ENCODE measurements at places on chromosomes 12 and 14.

- DNase-seq = no peak
Measured at GRCh38 chr12:114598111-114598510, 85.9 kb downstream of the TBX3 start.

- no peak for DNase-seq
Measured at GRCh38 chr14:21098076-21098891, at the start of gene ZNF219. ZNF219 (minus strand) TSS chr14:21098655; CDS start chr14:21093591, 5,064 bp downstream.

GRCh38 chr12:97960225-97960624 is 497.6 kb downstream of the RMST start:
- no peak for DNase-seq

DNA sequence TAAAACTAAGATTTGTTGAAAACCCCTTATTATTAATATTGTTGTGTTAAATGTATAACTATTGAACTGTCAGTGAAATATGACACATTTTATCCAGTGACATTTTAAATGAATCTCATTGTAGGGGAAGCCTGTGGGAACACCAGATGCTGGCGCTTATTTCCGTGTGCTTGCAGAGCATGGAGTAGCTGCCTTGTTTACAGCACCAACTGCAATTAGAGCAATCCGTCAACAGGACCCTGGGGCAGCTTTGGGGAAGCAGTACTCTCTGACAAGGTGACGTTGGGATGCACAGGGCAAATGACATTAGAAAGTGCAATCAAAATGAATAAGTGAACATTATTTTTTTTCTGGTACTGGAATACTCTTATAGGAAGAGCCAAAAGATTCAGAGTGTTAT is 96.8 kb downstream of the ACSS3 start:
- no peak for DNase-seq

DNA sequence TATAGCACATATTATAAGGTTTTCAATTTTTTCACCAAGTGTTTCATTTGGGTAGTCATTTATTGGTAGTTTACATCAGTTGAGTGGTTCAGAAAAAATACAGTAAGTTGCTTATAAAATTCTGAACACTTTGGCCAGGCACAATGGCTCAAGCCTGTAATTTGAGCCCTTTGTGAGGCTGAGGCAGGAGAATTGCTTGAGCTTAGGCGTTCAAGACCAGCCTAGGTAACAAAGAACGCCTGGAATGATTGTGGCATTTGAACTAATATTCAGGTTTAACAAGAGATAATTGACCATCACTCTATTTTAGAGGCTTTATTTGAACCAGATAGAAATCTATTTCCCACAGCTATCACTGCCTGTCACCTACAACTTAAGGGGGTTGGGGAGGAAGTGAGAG is 22.7 kb downstream of the HIF1A start:
- no peak for DNase-seq

DNA sequence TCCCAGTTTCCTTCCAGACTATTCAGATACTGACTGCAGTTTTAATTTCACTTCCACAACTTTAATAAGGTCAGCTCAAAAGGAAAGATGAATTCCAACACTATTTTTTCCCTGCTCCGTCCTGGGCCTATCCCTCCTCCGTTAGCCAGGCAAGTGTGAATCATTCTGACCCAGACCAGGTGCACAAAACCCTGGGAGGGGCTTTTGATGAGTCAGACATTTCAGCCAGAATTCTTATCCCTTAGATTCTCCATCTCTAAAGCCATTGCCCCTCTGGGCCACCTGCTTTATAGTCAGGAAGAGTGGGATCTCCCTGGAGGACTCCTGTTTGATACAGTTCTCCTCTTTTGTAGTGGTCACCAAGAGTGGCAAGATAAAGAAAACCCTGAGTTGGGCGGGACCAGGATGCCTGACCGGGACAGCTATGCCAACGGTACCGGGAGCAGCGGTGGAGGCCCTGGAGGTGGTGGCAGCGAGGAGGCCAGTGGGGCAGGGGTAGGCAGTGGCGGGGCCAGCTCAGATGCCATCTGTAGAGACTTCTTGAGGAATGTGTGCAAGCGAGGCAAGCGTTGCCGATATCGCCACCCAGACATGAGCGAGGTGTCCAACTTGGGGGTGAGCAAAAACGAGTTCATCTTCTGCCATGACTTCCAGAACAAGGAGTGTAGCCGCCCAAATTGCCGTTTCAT is 2.2 kb downstream of the ZC3H10 start:
- DNase-seq = no peak

- DNase-seq = no peak
Measured at GRCh38 chr12:43347026-43347425, 205.0 kb downstream of the ADAMTS20 start.

GRCh38 chr14:33951183-33951840 is 438 bp upstream of the EGLN3 start:
- no peak for DNase-seq

DNA sequence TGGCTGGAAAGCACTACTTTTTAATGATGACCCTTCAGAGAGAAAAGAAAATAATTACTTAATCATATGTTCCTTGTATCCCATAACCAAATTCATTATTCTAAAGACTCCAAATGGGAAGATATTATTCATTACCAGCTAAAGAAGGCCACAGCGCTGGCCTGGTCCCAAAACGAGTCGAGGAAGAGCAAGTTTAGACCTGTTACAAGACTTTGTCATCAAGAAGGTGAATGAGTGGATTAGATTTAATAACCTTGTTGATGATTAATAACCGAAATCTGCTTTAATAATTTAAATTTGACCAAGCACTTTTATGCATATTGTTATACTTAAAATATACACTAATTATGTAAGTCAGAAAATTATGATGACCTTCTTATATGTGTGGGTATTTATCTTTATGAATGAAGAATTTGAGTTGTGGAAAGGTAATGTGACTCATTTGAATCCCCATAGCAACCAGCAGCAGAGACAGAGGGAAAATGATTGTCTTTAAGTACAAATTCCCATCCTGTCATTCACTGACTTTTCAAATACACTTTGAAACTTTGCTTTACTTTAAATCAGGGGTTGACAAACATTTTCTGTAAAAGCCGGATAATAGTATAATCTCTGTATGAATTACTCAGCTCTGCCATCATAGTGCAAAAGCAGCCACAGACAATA is 200.3 kb upstream of the NPAS3 start:
- DNase-seq = no peak

GRCh38 chr14:59690426-59690825 is 113.8 kb upstream of the CCDC175 start:
- no peak for DNase-seq

DNA sequence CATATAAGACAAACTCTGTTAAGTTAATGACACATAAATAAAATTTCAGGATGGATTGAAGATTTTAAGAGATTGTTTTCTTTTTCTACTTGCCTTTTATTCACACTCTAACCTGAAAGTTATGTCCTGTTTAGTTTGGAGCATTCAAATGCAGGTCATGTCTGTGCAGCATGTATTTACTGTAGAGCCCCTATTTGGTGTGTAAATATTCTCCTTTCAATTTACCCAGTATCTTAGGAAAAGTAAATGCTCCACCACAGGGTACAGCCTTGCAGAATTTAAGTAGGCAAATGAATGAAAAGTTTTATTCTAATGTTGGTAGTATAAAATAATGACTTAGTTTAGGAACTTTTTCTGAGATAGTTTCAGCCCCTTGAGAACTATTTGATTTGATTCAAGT is 6.2 kb upstream of the DCN start:
- DNase-seq = no peak

- no peak for DNase-seq
Measured at GRCh38 chr12:16833376-16834015, 227.5 kb upstream of the LMO3 start.

GRCh38 chr12:108799401-108800243 is 57.8 kb downstream of the SSH1 start:
- no peak for DNase-seq

GRCh38 chr14:59320763-59321625 is 132.5 kb downstream of the DAAM1 start:
- no peak for DNase-seq

- no peak for DNase-seq
Measured at GRCh38 chr12:104969343-104969742, 11.3 kb upstream of the SLC41A2 start.

DNA sequence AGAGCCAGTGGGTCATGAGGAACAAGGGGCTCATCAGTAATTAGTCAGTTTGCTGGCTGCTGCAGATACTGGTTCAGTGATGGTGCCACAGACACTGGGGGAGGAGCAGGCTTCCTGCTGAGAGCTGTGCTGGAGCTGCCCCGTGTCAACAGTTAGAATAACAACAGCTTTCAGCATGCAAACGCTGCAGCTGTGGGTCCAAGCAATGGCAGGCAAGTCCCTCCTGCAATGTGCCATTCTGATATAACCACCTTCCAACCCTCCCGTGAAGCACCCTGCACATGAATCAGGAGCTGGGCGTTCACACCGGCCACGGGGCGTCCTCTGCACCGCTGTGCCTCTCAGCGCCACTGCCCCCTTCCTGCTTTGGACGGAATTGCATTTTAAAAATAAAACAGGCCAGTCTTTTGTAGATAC is 258.4 kb upstream of the SFSWAP start:
- DNase-seq = peak; percentile 65

GRCh38 chr12:125151284-125151683 is 86.0 kb downstream of the AACS start:
- no peak for DNase-seq

GRCh38 chr12:86275356-86275755 is 19.2 kb upstream of the MGAT4C start:
- no peak for DNase-seq

- DNase-seq = no peak
Measured at GRCh38 chr12:75509621-75510020, 1.8 kb downstream of the KRR1 start.

GRCh38 chr12:113439301-113439597 is 17.1 kb downstream of the SDSL start:
- no peak for DNase-seq

DNA sequence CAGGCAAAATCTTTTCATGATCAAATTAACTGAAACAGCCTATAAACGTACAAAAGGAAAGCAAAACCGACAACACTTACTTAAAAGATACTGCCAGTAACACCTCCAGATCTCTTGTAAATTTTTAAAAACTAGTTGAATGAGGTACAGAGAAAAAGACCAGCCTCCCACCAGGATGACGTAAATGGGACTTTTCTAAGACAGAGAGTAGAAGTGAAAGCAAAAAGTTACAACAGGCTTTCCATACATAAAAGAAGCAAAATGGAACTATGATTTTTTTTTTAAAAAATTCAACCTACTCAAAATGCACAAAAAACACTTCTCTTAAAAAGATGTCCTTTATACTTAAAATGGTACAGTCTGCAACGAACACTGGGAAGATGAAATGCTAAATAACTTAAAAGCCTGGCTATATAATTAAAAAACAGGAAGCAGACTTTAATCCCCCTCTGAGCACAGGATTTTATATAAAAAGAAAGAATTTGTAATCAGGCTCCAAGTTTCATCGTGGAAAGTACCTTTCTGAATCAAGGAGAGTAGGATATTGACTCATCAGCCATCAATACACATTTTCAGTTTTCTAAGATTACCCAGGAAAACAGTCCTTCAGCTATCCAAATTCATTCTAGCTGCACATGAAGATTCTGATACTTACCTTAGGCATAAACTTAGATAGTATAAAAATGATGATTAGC is 14.2 kb upstream of the MYO1A start:
- DNase-seq = no peak

- DNase-seq = no peak
Measured at GRCh38 chr12:104975587-104976343, 10.4 kb upstream of the NOPCHAP1 start.

GRCh38 chr14:103031956-103032355 is 25.4 kb downstream of the CDC42BPB start:
- no peak for DNase-seq

DNA sequence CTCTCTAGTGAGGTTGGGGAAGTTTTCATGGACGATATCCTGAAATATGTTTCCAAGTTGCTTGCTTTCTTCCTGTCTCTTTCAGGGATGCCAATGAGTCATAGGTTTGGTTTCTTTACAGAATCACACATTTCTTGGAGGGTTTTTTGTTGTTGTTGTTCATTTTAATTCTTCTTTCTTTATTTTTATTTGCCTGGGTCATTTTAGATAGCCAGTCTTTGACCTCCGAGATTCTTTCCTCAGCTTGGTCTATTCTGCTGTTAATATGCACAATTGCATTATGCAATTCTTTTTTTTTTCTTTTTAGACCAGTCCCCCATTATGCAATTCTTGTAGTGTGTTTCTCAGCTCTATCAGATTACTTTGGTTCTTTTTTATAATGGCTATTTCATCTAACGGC is 338.9 kb downstream of the AEBP2 start:
- DNase-seq = no peak

- no peak for DNase-seq
Measured at GRCh38 chr12:92304371-92305055, 158.9 kb upstream of the BTG1 start.

- DNase-seq = no peak
Measured at GRCh38 chr12:22979854-22980469, 355.0 kb downstream of the ETNK1 start.

GRCh38 chr12:76503957-76504356 is 55.6 kb downstream of the OSBPL8 start:
- DNase-seq = no peak

DNA sequence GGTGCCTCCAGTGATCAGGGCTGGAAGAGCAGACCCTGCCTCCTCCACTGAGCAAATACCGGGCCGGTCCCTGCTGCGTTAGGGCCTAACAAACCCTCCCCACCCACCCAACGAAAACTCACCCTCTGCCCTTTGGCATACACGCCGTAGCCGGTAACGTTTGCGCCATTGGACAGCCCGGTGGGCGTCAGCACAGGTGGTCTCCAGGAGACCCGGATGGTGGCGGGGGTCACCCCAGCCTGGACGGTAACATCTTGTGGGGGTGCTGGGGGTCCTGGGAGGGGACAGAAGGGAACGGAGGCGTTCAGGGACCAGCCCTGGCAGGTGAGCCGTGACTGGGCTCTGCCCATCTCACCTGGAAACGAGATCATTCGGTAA is 100.5 kb downstream of the PIWIL1 start:
- DNase-seq = no peak

DNA sequence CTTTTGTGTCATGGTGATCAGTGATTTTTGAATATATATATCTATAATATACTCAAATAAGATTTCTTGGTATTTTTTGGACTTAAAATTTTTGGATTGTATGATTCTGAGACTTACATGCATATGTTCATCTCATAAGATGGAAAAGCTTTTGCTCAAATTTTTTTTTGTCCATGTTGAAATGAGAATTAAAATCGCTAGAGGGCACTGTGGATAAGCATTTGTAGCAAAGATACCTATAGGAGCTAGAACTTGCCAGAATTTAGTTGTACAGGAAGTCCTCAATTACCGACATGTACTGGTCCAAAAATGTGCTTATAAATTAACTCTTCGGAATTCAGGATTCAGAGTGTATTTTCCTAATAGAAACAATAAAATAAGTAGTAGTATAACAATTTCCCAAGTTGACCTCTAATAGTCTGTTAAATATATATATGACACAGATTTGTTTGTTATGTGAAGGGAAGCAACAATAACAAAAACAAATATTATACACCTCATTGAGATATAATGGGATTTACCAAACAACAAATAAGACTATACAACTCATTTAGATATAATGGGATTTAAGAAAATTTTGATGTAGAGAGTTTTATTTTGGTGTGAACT is 179.6 kb downstream of the TMEM117 start:
- peak; percentile 28 for DNase-seq

- no peak for DNase-seq
Measured at GRCh38 chr12:77236066-77236465, 170.7 kb upstream of the E2F7 start.
